Liver (tissue), 10 donors: ENCODE measurements at places on chromosomes 2 and 18. TPM values are rescaled to one million over a fixed set of nuclear protein-coding genes. Genes with fewer than 3 reads are reported as not detected.

GRCh38 chr2:18123211-18123570 lies 244.7 kb downstream of the KCNS3 start:
- no peak for DNase-seq

DNA sequence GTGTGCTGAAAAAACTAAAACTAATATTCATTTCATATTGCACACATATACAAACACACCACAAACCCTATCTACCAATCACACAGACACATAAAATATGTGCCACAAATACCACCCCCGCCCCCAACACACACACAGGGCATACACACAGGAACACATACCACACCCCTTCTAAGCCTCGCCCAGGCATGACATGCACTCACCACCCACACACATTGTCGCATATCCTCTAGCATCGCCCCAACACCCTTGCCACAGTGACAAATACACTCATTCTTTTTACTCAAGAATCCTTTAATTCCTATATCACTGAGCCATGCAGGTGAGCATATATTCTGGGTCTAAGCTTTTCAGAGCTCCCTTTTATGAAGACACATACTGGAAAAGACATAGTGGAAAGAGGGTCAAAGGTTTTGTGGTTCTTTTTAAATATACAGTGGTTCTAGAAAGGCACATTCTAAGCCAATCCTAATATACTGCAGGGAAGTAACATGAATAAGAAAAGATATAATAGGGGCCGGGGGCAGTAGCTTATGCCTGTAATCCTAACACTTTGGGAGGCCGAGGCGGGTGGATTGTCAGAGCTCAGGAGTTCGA lies 24.5 kb upstream of the LCLAT1 start:
- no peak for DNase-seq

DNA sequence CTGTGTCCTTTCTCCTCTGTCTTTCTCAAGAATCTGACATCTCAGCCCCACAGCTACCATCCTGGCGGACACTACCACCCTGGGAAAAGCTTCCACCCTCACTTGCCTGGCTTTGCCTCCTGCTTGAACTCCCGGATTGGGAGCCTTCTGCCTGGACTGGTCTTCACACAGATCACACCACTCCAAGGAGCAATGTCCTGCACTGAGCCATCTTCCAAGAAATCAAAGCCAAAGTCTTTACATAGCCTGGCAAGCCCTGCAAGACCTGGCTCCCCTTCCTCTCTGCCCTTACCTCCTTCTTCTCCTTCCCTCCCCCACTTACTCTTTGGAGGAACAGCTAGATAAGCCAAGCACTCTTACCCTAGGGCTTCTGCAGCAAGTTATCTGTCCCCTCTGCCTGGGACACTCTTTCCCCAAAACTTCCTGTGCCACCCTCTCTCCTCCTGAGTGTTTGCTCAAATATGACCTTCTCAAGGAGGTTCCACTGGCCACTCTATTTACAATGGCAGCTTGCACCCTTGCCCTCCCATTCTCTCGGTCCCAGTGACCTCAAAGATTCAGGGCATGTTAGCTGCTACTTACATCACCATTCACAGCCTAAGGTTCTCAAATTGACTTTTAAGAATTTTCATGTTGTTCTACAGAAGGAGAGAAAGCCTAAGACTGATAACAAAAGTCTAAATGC lies 9.7 kb downstream of the ATP8B1 start:
- no peak for DNase-seq

- DNase-seq, result no peak
These were observed 190.4 kb downstream of the BABAM2 start for GRCh38 chr2:28080911-28081310.

GRCh38 chr2:58571181-58571852 lies 330.2 kb upstream of the FANCL start:
- DNase-seq, result no peak

The ZBTB14 gene
- 6.9 TPM for total RNA-seq

The POTEI gene
- total RNA-seq, result not detected

GRCh38 chr2:144876013-144876412 lies 356.1 kb upstream of the ZEB2 start:
- no peak for DNase-seq

GRCh38 chr18:46060359-46060841 lies 11.7 kb downstream of the PSTPIP2 start:
- no peak for DNase-seq

- no peak for DNase-seq
These were observed 303.9 kb upstream of the EPHA4 start for GRCh38 chr2:221876016-221876415.

- no peak for DNase-seq
These were observed 38.2 kb downstream of the ZNF516 start for GRCh38 chr18:76456823-76457222.

DNA sequence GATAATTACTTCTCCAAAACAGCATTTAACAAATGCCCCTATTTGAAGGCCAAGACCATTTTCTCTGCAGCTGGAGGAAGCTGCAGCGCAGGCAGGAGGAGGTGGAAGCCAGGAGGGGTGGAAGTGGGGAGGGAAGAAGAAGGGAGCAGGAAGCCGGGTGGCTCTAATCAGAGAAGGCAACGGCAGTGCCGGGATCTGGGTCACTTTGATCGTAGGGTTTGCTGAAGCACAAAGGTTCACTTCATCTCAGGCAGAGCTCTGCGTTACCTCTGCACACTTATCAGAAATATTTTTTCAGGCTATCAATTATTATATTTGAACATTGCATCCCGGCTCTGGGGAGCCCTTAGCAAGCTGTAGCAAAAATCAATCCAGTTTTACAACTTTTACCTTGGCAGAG lies 315.8 kb upstream of the POU3F3 start:
- DNase-seq, result no peak

The NT5DC4 gene
- total RNA-seq, result 1.2 TPM

DNA sequence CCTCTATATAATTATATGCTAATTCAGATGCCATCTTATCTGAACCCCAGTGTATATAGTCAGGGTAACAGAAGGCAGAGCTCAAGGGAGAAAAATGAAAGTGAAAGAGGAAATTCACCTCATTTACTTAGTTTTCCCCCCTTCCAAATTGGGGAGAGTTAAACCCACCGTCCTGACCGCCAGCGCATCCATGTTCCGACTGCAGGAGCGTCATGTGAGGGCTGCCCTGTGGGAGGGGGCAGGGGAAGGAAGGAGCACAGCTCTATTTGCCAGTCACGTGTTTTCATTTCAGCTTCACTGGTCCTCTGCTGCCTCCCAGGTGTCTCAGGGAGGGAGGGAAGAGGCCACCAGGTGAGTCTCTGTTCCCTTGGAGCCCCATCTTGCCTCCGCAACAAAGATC lies 13.2 kb downstream of the CNNM4 start:
- DNase-seq, result no peak

- DNase-seq, result no peak
These were observed 310.7 kb downstream of the CLIP4 start for GRCh38 chr2:29425866-29426265.

DNA sequence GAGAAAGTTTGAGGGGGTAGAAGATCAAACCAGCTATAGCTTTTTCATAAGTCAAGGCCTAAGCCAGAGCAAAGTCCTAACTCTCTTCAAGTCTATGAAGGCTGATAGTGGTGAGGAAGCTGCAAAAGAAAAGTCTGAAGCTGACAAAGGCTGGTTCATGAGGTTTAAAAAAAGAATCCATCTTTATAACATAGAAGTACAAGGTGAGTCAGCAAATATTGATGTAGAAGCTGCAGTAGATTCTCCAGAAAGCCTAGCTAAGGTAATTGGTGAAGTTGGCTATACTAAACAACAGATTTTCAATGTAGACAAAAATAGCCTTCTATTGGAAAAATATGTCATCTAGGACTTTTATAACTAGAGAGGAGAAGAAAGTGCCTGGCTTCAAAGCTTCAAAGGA lies 141.4 kb upstream of the ZNF521 start:
- DNase-seq, result no peak

The CMPK2 gene
- total RNA-seq, result 41.7 TPM

- DNase-seq, result no peak
These were observed 57.3 kb upstream of the CREB1 start for GRCh38 chr2:207472343-207473048.

GRCh38 chr2:67124531-67124930 lies 272.6 kb upstream of the ETAA1 start:
- no peak for DNase-seq

The UGT1A10 gene
- total RNA-seq, result not detected

DNA sequence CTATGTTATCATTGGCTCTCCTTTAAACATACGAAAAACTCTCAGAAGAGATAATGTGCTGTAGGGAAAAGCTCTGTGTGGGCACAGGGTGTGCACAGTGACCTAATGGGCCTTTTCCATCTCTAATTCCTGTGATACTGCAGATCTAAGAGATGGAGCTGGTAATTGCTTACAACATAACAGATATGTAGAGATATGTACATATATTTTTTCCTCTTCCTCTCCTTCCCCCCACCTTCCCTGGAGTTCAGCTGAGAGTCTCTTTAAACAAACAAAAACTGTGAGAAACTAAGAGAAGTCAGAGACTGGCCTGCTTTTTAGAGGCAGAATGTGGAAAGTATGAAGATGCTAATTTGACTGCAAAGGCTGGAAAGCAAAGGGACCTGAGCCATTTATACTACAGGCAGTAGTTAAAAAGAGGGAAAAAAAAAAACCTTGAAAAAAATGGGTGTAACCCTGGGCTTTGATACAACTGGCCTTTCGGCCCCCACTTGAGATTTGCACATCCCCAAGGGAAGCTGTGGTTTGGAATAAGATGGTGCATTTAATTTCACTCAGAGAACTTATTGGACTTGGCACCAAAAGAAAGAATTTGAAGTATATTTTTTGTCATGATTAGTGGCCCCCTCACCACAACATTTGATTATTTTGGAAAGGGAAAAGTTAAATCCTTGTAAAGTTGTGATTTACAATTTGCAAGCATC lies 502.2 kb upstream of the ZEB2 start:
- no peak for DNase-seq

DNA sequence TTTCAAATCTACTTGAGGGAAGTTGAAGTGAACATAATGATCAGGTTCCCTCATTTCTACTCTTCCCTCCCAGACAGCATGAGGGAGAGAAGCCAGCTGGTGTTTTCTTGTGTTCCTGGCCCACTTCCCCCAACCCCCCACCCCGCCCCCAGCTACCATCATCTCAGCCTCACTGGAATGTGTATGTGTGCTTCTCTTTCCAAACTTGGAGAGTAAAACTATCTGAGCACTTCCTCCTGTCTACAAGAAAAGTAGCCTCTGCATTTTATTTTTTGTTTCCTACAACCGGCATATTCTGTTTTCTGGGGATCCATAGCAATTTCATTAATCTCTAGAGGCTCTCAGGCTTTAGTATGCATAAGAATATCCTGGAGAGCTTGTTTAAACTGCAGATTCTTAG lies 53.6 kb upstream of the GRHL1 start:
- DNase-seq, result no peak

The AMER3 gene
- not detected for total RNA-seq

DNA sequence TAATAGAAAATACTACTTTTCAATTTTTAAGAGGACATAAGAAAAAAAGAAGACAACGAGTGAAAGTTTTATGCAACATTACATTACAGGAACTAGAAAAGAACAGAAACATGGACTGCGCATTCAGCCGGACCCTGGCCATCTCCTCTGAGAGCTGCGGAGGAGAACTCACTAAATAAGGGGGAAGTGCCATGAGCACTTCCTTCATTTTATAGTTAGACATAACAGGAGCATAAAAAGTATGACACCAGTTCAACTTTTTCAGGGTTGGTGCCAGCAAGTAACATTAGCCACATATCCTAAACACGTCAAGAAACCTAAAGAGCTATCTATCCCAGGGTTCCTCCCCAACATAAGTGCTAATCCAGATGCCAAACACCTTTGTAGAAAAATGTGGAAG lies 78.0 kb upstream of the SERTAD2 start:
- DNase-seq, result no peak
